ENCODE measurements at places on chromosomes 11 and 22. TPM values are rescaled to one million over a fixed set of nuclear protein-coding genes. Genes with fewer than 3 reads are reported as not detected.

DNA sequence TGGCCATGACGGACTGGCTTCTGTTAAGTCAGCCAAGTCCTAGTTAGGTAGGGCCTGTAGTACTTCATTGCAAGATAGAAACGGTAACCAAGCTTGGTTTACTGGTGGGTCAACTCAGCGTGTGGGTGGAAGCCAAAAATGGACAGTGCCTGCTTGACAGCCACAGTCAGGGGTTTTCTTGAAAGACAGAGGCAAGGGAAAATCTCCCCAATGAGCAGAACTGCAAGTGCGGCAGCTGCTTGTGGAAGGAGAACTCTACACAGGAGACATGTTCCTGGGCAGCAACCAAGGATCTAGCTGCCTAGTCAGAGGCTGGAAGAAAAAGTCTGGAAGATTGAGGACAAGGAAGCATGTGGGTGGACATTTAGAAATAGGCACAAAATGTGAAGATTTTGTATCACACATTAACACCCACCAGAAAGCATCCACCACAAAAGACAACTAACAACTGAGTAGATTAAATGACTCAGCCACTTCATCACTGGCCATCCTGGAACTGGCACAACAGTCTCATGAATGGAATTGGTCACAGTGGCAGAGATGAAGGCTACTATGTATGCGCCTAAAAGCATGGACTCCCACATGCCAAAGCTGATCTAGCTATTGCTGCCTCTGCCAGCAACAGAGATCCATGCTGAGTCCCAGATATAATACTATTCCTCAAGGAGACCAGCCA is 40.9 kb upstream of the SCUBE2 start:
- H3K27ac ChIP-seq: no peak overlapping the region
- DNase-seq: no peak
- no peaks in the 10 kb centered on the region for H3K27me3 ChIP-seq
- no peak overlapping the region for H3K4me3 ChIP-seq
- peaks cover 10% of the 10 kb centered on the region for H3K4me1 ChIP-seq
- peaks cover 9% of the 10 kb centered on the region for H3K36me3 ChIP-seq

DNA sequence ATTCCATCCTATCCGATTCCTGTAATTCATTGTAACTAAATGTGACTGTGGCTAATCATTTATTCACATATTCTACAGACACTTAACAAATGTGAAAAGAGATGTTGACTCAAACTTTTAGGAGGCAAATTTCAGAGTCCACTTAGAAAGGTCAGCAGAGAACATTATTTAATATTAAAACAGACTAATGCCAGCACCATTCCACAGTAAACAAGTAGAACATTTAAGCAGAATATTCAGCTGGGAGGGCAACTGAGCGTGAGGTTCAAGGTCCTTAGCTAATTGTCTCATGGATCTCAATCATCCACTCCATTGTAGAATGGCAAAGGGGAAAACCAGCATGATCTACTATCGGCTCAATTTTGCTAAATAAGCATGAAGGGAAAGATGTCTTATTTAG is 5.1 kb upstream of the SLC5A12 start:
- H3K4me3 ChIP-seq: no peak overlapping the region
- DNase-seq: no peak
- H3K27me3 ChIP-seq: no peaks in the 10 kb centered on the region
- H3K4me1 ChIP-seq: no peaks in the 10 kb centered on the region
- H3K27ac ChIP-seq: no peak overlapping the region
- no peaks in the 10 kb centered on the region for H3K36me3 ChIP-seq

DNA sequence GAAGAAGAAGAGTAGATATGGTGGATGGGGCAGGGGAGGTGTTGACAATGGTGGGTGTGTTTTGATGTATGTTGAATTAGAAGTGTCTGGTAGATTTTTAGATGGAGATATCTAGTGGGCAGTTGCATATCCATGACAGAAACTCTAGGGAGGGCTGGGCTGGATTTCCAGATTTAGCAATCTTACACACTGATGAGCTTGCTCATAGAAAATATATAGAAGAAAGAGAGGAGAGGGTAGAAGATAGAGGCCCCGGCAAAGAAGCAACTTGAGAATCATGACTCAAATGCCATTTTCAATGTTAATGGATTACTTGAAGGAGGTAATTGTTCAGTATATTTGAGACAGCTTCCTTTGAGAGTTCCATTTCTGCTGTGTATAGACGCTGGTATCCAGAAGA is 8.2 kb downstream of the REXO2 start:
- no peak overlapping the region for H3K4me3 ChIP-seq
- H3K27me3 ChIP-seq: no peaks in the 10 kb centered on the region
- H3K4me1 ChIP-seq: no peaks in the 10 kb centered on the region
- no peak for DNase-seq
- peaks cover 10% of the 10 kb centered on the region for H3K36me3 ChIP-seq

DNA sequence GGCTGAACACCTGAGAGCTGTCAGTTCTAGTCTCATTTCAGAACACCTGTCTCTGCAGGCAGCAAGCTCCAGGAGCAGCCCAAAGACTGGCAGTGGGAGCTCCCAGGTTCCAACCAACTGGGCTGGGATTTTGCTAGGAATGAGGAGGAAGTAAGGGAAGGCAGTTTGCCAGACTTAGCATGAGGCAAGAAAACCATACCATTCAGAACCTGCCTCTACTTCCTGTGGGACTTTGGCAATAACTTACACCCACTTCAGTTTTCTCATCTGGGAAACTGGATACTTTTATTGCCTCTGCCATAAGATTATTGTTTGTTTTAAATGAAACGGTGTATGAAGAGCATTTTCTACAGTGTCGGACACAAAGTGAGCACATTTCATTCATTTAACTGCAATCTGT is 363.7 kb upstream of the ISX start:
- H3K4me3 ChIP-seq: no peak overlapping the region
- DNase-seq: no peak
- H3K36me3 ChIP-seq: peaks cover 8% of the 10 kb centered on the region
- no peaks in the 10 kb centered on the region for H3K4me1 ChIP-seq
- peaks cover 4% of the 10 kb centered on the region for H3K27me3 ChIP-seq
- no peak overlapping the region for H3K27ac ChIP-seq

- peaks cover 3% of the 10 kb centered on the region for H3K27me3 ChIP-seq
- H3K27ac ChIP-seq: no peak overlapping the region
- DNase-seq: no peak
- H3K4me1 ChIP-seq: peaks cover 8% of the 10 kb centered on the region
Observed at GRCh38 chr11:113199866-113200265, 114.5 kb upstream of the TTC12 start.

GRCh38 chr11:9091044-9091922 is at the start of gene SCUBE2:
Gene SCUBE2 (minus strand): TSS chr11:9091599. CDS start chr11:9091528, 71 bp downstream.
- H3K4me1 ChIP-seq: no peaks in the 10 kb centered on the region
- H3K36me3 ChIP-seq: no peaks in the 10 kb centered on the region
- no peak within 1 kb of the TSS for H3K27ac ChIP-seq
- peaks cover 11% of the 10 kb centered on the region for H3K27me3 ChIP-seq
- DNase-seq: peak; percentile 24
- H3K4me3 ChIP-seq: peak within 1 kb of the TSS; percentile 77

- no peaks in the 10 kb centered on the region for H3K36me3 ChIP-seq
- no peak overlapping the region for H3K27ac ChIP-seq
- peaks cover 5% of the 10 kb centered on the region for H3K27me3 ChIP-seq
- peaks cover under 1% of the 10 kb centered on the region for H3K4me1 ChIP-seq
- no peak overlapping the region for H3K4me3 ChIP-seq
Observed at GRCh38 chr11:120067438-120068113, 70.3 kb downstream of the TRIM29 start.

Gene SSTR3
- total RNA-seq: 0.13 TPM

Gene MRPL21
- total RNA-seq: 54.4 TPM

Gene NADSYN1
- 69.0 TPM for total RNA-seq

Gene OR52N4
- total RNA-seq: not detected

Gene PARVB
- 105 TPM for total RNA-seq

All from endothelial cell (in vitro differentiated cells).